ENCODE measurements at places on chromosomes 12 and 14.

GRCh38 chr12:58681730-58682129 is 238.6 kb downstream of the LRIG3 start:
- no peak for DNase-seq

DNA sequence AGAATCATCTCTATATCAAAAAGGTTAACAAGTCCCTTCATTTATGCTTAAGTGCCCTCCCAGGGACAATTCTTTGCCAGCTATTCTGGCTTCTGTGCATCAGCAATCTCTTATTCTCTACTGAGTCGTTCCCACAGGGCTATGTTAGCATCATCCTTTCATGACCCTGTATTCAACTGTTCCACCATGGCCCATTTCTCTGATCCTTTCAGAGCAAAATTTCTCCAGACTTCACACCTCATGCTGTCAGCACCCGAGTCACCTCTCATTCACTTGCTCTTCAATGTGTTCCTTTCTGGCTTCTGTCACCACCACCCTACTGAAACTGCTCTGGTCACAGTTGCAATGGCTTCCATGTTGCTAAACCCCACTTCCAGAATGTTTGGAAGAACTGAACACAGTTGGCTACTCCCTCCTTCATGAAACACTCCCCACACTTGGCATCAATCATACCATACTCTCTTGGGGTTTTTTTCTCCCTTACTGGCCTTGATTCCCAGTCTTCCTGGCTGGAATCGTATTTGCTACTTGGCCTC is 159.5 kb upstream of the HMGA2 start:
- DNase-seq: no peak

GRCh38 chr12:106759526-106760183 is 14.8 kb upstream of the RIC8B start:
- DNase-seq: no peak

- no peak for DNase-seq
Observed at GRCh38 chr12:112524269-112524668, 105.5 kb downstream of the PTPN11 start.

DNA sequence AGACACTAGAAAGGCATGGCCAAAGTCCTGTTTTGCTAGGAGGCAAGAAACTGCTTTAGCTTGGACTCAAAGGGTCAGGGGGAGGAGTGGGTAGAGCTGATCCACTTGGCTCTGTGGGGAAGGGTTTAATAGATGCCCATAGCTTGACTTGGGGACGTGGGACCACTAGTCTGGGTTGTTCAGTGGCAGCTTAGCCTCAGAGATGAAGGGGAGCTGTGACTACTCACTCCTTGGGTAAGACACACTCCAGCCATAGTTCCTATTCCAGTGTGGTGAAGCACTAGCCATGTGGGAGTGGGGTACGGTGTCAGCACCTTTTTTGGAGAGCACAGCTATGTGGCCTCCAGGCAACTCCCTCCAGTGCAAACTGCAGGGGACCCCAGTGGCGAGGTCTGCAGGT is 257.3 kb downstream of the TMEM121 start:
- no peak for DNase-seq

GRCh38 chr12:49776413-49776812 is 35.1 kb downstream of the TMBIM6 start:
- DNase-seq: peak; percentile 44

- no peak for DNase-seq
Observed at GRCh38 chr12:125131958-125132357, 66.7 kb downstream of the AACS start.

DNA sequence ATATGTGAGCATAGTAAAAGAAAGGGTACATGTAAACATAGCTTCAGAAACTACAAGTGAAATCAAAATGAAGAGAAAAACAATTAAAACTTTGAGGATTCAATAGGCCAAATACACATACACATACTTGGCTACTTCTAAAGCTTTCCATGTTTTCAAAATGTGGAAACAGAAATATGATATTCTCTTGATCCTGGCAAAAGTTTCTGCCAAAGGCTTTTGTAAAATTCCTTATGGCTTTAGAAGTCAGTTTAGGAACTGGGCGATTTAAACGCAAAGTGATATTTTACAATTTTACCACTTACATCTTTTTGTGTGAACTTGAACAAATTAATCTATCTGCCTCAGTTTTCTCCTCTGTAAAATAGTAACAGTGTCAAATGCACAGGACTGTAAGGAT is 756.4 kb downstream of the C12orf50 start:
- DNase-seq: no peak

DNA sequence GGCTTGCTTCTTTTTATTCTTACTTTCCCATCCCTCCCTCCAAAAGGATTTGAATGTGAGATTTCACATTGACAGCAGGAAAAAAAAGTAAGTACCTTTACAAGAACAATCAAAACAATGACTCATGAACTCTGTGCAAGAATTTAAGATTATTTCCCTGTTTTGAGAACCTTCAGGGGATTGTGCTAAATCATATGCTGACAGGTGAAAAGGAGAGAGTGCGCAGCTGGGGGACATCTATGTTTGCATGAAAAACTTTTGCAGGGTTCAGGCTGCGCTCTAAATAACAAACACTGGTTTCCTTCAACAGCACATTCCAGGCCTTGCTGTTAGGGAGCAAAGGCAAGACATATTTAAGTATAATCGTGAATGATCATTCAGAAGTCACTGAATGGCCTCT is 27.3 kb downstream of the RERG start:
- DNase-seq: no peak

- no peak for DNase-seq
Observed at GRCh38 chr12:15583804-15584203, 205.4 kb downstream of the EPS8 start.

DNA sequence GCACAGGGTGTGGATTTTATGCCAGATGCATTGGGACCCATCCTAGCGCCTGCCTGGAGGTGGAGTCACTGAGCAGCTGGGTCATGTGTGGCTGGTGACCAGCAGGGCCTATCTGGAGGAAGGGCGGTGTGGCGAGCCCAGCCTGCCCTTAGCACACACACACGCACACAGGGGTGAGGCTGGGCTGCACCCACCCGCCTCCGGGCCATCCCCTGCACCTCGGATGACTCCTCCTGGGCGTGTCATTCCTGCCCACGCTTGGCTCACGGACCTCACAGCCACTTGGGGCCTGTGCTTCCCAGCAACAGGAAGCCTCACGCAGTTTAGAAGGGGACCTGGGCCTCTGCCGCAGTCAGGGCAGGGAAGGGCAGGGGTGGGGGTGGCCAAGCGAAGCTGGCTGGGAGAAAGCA is 36.2 kb upstream of the FZD10 start:
- DNase-seq: no peak

- no peak for DNase-seq
Observed at GRCh38 chr14:56217380-56218045, 99.3 kb downstream of the PELI2 start.

GRCh38 chr12:100273782-100274181 is 6.8 kb downstream of the SCYL2 start:
- no peak for DNase-seq

DNA sequence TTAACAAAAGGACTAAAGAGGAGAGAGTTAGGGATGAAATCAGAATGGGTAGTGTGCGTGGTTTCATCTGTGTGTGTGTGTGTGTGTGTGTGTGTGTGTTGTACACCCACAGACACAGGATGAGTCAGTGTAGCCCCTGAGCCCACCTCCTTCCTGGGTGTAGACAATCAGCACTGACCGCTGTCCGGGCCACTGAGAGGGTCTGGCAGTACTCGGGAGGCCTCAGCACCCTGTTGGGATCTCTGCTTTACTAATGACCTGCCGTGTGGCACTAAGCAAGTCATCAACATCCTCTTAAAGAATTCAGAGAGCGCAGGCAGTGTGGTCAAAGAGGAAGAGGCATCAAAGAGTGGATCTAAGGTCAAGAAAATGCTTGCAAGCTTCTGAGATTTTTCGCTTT is 112.6 kb downstream of the PRMT8 start:
- DNase-seq: no peak

- no peak for DNase-seq
Observed at GRCh38 chr12:10147714-10148403, 17.9 kb upstream of the CLEC7A start.

DNA sequence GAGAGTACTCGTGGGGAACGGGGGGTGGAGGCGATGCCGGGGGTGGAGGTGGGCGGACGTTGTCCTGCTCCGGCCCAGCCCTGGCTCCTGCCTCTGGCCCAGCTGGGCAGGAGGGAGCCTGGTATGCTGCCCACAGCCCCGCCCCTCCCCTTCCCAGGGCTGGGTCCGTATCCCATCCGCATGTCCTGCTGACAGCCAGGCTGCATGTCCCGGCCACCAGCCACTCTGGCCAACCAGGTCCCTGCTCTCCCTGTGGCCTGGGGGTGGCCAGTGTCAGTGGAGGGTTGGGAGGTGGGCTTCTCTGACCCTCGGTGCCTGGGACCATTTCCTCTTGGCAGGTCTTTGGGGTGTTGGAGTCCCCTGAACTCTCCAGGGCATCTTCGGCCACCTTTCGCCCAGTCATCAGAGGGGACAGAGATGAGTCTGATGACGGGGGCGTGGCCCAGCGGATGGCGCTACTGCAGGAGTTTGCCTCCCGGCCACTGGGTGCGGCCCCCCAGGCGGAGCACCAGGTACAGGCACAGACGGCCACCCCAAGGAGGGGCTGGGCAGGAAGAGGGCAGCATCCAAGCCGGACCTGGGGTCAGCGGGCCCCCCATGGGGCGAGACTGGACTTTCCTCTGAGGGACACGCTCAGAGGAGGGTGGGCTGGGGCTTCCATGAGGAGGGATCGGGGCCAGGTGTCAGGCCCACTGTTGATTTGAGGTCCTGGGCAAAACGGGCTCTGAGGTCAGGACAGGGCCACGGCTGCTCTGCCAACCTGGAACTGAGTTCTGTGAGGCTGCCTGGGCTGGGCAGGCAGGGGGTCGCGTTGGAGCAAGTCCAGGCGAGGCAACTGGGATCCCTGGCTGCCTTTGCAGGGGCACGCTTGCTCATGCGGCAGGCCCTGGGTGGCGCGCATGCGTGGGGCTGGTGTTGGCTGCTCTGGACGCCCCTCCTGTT is 20.2 kb downstream of the CEP170B start:
- no peak for DNase-seq

- DNase-seq: peak; percentile 26
Observed at GRCh38 chr14:69716478-69717187, 50.3 kb upstream of the SRSF5 start.

GRCh38 chr12:108033090-108033489 is 96.0 kb upstream of the WSCD2 start:
- DNase-seq: no peak
